ENCODE measurements at places on chromosomes 7 and 10. TPM values are rescaled to one million over a fixed set of nuclear protein-coding genes. Genes with fewer than 3 reads are reported as not detected.
A peak's percentile ranks its signal among the peaks of the same experiment; 100 is the strongest.

- DNase-seq, result no peak
These were observed 166.5 kb downstream of the PPP1R3A start for GRCh38 chr7:113752289-113752688.

Gene ITIH5
- total RNA-seq, result 0.09 TPM

Gene SLC13A1
- total RNA-seq, result not detected

DNA sequence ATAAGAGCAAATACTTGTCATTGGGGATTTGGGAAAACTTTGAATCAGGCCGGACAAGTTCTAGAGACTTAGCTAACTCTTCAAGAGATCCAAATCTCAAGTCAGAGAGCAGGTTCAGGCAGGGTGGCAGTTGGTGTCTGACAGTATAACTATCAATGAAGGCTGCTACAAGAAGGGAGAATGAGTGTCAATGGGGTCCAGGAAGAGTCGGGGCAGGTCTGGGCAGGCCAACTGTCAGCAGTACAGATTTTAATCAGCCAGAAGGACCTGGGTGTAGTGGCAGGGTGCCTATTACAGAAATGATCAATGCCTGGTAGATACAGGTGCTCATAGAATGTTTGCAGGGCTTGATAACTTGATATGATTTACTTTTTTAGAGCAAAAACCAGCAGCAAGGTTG lies 751.1 kb downstream of the GRM8 start:
- no peak for DNase-seq

DNA sequence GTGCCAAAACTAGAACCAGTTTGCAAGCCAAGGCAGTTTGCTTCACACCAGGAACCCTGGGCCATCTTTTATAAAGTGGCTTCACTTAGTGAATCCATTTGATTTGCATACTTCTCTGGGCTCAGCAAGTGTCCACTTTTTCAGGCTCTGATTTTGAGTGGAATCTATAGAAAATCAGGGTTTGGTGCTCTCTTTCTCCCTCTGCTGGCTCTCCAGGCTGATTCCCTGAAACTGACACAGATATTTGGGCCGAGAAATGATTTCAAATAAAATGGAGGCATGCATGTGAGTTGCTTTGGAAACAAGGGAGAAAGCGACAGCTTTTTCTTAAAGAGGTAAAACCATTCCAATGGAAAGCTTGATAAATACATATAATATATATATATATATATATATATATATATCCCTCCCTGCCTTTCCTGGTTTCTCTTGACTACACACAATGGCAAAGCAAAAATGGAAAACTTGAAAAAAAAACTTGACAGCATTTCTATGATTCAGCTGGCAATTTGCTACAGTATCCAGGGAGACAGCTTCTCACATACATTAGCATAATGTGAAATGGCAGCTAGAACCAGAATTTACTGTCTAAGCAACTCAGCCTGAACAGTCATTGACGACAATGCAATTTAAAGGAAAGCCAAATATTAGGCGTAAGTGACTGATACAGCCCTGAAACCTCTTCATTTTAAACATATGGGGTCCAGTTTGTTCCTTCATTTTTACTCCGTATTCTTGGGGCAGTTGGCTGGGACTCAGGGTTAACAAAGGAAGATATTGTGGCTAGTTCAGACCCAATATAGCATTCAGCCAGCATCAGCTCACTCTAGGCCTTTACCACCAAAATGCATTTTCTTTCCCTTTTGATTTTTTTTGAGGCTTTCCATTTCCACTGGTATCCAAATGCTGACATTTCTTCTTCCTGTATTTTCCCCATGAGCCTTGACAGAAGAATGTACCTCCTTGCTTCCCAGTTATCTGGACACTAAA lies 188.5 kb downstream of the TMEM178B start:
- DNase-seq, result no peak

DNA sequence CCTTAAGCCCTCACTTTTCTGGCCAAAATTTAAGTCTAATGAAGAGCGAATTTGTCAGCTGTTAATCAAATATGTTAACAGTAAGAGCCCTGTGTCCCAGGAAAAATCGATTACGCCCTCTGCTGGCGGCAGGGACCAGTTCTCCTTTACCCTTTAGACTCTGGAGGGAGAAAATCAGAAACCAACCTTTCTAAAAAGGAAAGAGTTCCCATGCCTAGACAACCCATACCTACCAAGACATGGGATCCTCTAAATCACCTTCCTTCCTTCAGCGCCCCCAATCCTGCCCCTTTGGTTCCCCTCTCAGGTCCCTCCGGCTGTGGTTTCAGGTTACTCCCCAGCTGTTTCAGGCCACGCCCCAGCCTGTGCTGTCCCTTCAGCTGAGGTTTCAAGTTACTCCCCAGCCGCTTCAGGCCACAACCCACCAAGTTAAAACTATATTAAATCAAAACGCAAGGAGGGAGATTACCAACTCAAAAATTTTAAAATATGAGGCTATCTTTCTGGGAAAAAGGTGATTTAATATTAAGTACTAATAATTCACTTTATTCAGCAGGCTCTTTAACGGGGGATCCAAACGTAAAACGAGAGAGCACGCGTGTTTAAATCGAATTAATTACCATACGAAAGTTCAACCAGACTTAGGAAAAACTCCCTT lies 1.4 kb upstream of the AKR1B15 start:
- peak; percentile 54 for DNase-seq

Gene OR2A12
- total RNA-seq, result not detected

Gene OR9A2
- not detected for total RNA-seq

All from A172 (cell line).